Muscle of arm (tissue), 14 donors: ENCODE measurements at places on chromosomes 12 and 14. TPM values are rescaled to one million over a fixed set of nuclear protein-coding genes. Genes with fewer than 3 reads are reported as not detected.

Gene RALGAPA1
- 43.7 TPM for polyA plus RNA-seq

Gene SYNE2
- 56.5 TPM for polyA plus RNA-seq

Gene ESRRB
- polyA plus RNA-seq: 3.6 TPM

Gene WNT5B
- 35.5 TPM for polyA plus RNA-seq

Gene PDE3A
- 9.9 TPM for polyA plus RNA-seq

Gene GPRC5A
- polyA plus RNA-seq: 2.0 TPM

Gene LBHD2
- polyA plus RNA-seq: not detected

Gene ACTR10
- 46.7 TPM for polyA plus RNA-seq

Gene SAMD15
- 0.48 TPM for polyA plus RNA-seq

Gene DNAH10
- polyA plus RNA-seq: 1.3 TPM

Gene MDGA2
- 0.19 TPM for polyA plus RNA-seq

Gene GLS2
- polyA plus RNA-seq: not detected

Gene HSPA2
- polyA plus RNA-seq: 3.0 TPM

Gene CCDC196
- not detected for polyA plus RNA-seq

Gene PRKD1
- 27.3 TPM for polyA plus RNA-seq

Gene ACOT6
- polyA plus RNA-seq: 0.19 TPM

Gene ACOT4
- polyA plus RNA-seq: 0.45 TPM

Gene GPR162
- 12.9 TPM for polyA plus RNA-seq

Gene COL2A1
- 49.6 TPM for polyA plus RNA-seq

Gene NELL2
- polyA plus RNA-seq: 1.3 TPM

Gene EGLN3
- polyA plus RNA-seq: 25.7 TPM

Gene MYF6
- polyA plus RNA-seq: 102 TPM

Gene GPHN
- 15.5 TPM for polyA plus RNA-seq

Gene KRT78
- not detected for polyA plus RNA-seq

Gene THTPA
- polyA plus RNA-seq: 14.0 TPM

Gene ARHGAP5
- polyA plus RNA-seq: 50.5 TPM

Gene CLEC4D
- 0.21 TPM for polyA plus RNA-seq

Gene SMOC1
- 4.8 TPM for polyA plus RNA-seq

Gene NUAK1
- 10.5 TPM for polyA plus RNA-seq

Gene GNPNAT1
- polyA plus RNA-seq: 16.9 TPM

Gene MMP14
- polyA plus RNA-seq: 184 TPM

Gene C12orf42
- polyA plus RNA-seq: not detected

Gene ACRBP
- polyA plus RNA-seq: 2.7 TPM

Gene ALX1
- polyA plus RNA-seq: 0.17 TPM

Gene CINP
- polyA plus RNA-seq: 33.7 TPM

Gene PRR4
- polyA plus RNA-seq: 4.2 TPM

Gene GLT1D1
- 1.4 TPM for polyA plus RNA-seq

Gene KRT2
- polyA plus RNA-seq: not detected

Gene C12orf60
- not detected for polyA plus RNA-seq

Gene DAO
- 0.39 TPM for polyA plus RNA-seq

Gene ERG28
- polyA plus RNA-seq: 11.8 TPM

Gene MTA1
- polyA plus RNA-seq: 63.7 TPM

Gene NDUFB1
- polyA plus RNA-seq: 91.6 TPM
